ENCODE measurements at places on chromosomes 13 and 19. TPM values are rescaled to one million over a fixed set of nuclear protein-coding genes. Genes with fewer than 3 reads are reported as not detected.

The ZNF234 gene
- 23.9 TPM for total RNA-seq

The GAPDHS gene
- not detected for total RNA-seq

DNA sequence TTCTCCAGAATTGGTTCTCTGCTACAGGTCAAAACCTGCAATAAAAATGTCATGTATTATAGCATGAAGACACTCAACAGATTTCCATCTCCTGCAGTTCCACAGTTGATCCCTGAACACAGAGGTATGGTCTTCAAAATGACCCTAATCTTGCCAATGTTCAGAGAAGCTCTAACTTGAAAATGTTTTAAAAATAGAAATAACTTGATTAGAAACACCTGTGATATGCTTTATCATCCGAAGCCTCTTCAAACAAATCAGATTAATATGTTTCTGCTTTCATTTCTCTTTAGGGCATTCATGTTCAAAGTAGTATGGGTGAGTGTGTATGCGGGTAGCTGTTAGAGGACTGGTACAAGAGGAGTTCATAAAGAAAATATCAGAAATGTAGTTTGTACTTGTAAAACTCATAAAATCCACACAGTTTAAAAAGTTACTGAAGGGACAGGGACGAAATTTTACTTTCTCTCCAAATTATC lies 60.4 kb downstream of the KCNRG start:
- no peaks in the 10 kb centered on the region for H3K36me3 ChIP-seq
- H3K27ac ChIP-seq, result no peak overlapping the region
- DNase-seq, result no peak
- H3K4me1 ChIP-seq, result peaks cover 81% of the 10 kb centered on the region

DNA sequence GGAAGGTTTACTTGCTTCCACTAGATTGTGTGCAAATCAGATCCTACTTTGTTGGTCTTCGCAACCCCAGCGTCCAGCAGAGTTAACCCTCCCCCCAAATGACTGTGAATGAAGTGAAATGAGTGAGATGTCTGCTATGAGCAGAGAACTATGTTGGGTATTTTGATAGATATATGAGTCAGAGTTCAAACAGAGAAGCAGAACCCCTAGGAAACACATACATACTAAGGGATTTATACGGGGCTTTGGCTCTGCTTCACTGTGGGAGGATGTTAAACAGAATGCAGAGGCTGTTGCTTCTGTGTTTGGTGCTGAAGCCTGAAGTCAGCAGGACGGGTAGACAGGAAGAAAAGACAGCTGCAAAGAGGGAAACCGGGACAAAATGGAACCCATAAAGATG lies 197.0 kb downstream of the MZT1 start:
- no peak overlapping the region for H3K27ac ChIP-seq
- no peaks in the 10 kb centered on the region for H3K27me3 ChIP-seq
- H3K36me3 ChIP-seq, result no peaks in the 10 kb centered on the region

Data from CD4-positive, alpha-beta memory T cell (primary cell).